Stomach (tissue), 19 donors: ENCODE measurements at places on chromosomes 16 and 17.

DNA sequence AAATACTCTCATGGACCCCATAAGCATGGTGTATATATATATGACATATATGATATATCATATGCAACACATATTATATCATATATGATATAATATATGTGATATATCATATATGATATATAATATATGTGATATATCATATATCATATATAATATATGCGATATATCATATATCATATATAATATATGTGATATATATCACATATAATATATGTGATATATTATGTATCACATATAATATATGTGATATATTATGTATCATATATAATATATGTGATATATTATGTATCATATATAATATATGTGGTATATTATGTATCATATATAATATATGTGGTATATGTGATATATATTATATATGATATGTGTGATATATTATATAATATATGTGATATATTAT lies 21.9 kb upstream of the MAPK3 start:
- no peak for DNase-seq

DNA sequence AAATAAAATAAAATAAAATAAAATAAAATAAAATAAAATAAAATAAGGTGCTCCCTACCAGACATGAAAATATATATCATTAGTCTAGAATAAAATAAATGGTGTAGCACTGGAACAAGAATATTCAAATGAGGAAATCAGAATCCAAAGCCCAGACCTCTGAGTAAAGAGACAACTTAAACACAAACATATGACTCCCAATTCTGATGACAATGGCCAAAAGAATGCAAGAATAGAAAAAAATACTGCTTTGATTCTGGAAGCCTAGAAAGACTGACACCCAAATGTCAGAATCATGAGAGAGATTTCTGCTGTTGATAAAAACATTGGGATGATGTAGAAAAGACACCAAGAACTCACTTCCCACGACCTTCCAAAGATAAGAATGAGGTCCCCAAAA lies 27.9 kb downstream of the MYOCD start:
- DNase-seq: no peak

GRCh38 chr17:43877451-43878155 lies 29.7 kb downstream of the MPP2 start:
- DNase-seq: no peak

- no peak for DNase-seq
Measured at GRCh38 chr17:4750606-4751005, 10.9 kb upstream of the CXCL16 start.

- DNase-seq: peak; percentile 60
Measured at GRCh38 chr17:64115043-64115698, 14.8 kb downstream of the ERN1 start.

DNA sequence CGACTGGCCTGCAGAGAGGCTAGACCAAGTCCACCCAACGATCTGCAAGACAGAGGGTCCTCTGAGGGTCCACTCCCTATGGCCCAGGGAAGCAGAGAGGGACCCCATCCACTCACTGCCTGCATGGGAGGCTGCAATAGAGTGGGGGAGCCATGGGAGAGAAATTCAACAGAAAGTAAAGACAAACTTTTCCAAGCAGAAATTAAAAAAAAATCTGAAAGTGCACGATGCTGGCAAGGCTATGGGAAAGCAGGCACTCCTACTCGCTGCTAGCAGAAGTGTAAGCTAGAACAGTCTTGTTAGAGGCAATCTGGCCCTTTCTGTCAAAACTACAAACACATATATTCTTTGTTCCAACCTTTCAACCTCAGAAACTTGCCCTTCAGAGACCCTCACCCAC lies 85.4 kb downstream of the GAS7 start:
- DNase-seq: no peak

- no peak for DNase-seq
Measured at GRCh38 chr16:51538707-51539498, 387.8 kb upstream of the SALL1 start.

- DNase-seq: no peak
Measured at GRCh38 chr17:75019146-75019545, 6.7 kb downstream of the MRPL58 start.

DNA sequence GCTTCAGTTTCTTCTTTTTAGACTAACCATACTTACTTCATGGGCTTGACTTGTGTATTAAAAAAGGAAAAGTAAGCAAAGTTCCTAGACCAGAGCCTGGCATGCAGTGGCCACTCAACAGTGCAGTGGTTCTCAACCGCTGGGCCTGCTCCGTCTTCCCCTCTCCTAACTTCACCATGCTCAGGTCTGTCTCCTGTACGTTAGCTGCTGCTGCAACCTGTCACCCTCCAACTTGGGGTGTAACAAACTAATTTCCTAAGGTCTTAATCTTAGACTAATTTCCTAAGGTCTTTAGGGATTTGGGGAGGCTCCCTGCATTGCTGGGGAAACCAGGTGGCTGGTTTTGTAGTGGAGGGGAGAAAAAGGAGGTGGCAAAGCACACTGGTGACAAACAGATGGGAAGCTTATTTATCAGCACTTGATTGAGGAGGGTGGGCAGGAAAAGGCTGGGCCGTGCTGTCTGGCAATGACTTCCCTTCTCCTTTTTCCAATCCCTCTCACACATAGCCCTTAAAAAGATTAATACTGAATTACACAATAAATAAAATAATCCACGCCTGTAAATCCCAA lies 2.2 kb upstream of the ARL4D start:
- no peak for DNase-seq

- no peak for DNase-seq
Measured at GRCh38 chr17:53100126-53100525, 722.6 kb upstream of the KIF2B start.

GRCh38 chr16:57112403-57113041 lies 20.1 kb downstream of the CPNE2 start:
- no peak for DNase-seq

DNA sequence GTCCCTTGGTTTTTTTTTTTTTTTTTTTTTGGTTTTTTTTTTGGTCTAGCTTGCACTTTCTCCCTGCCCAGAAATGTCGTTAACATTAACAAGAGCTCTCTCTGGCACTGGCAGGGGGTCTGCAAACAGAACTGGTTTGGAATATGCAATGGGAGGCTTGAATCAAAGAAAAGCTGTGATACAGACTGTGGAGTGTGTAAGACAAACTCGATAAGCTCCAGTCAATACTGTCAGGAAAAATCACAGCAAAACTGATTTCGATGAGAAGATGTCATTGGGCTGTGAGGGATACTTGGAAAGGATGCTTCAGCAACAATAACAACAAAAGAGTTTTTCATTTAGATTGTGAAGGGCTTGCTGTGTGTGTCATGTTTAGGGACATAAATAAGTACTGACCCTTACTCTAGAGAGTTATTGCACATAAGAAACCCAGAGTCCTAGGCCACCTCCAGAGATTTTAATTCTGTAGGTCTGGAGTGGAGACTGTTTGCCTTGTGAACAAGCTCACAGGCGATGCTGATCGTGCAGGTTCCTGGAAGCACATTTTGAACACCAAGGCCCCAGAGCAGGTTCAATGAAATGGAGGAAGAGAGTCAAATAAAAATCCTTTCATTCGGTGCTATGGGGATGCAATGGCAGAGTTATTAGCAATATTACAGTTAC lies 470.7 kb upstream of the RBFOX1 start:
- DNase-seq: no peak

- peak; percentile 18 for DNase-seq
Measured at GRCh38 chr17:72255481-72255880, 134.7 kb downstream of the SOX9 start.

DNA sequence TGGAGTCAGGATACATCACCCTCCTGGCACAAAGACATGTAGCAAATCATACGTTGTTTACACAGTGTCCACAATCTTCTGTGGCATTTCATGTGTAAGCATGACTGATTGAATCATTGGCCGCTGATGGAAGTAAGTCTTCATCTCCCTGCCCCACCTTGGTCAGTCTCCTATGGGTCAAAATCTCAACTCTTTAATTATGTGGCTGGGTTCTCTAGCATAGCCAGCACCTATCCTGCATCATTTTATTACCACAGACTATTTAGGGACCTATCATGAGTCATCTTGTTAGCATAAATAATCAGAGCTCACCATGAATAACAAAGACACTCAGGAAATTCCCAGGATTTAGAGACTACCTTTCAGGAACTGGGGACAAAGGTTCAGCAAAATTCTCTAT lies 15.9 kb downstream of the TANC2 start:
- no peak for DNase-seq

- no peak for DNase-seq
Measured at GRCh38 chr17:81931557-81932332, 4.2 kb upstream of the MAFG start.

- no peak for DNase-seq
Measured at GRCh38 chr17:50272246-50272645, 2.0 kb upstream of the TMEM92 start.

DNA sequence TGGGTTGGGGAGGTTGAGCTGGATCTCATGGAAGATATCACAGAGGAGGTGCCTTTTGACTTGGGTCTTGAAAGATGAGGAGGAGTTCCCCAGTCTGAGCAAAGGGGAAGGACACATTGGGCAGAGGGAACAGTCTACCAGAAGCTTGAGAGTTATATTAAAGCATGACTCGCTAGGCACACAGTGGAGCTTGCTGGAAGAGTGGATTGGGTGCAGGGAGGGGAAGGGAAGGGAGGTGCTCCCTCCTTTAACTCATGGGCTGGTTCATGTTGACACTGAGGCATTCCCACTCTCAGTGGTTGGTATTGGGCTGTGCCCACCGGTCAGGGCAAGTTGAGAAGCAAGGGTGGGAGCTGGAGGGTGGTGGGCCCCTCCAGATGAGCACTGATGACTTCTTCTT lies 5.9 kb downstream of the TMEM98 start:
- DNase-seq: no peak

GRCh38 chr17:36532435-36532975 lies 2.2 kb downstream of the MYO19 start:
- DNase-seq: no peak

DNA sequence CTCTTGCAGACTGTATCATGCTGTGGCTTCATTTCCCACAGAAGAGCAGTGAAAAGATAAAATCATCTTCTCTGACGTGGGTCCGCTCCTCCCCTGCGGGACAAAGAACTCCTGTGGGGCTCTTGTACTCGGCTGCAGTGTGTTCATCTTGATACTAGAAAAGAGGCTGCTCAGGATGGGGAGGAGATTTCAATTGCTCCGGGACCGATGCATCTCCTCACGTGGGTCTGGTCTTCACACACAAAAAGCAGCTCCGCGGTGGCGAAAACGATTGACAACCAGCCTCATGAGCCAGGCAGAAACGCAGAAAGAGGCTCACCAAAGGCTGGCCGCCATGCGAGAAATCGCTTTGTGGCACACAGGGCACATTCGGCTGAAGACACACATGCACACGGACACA lies 14.4 kb upstream of the KCNJ18 start:
- no peak for DNase-seq

DNA sequence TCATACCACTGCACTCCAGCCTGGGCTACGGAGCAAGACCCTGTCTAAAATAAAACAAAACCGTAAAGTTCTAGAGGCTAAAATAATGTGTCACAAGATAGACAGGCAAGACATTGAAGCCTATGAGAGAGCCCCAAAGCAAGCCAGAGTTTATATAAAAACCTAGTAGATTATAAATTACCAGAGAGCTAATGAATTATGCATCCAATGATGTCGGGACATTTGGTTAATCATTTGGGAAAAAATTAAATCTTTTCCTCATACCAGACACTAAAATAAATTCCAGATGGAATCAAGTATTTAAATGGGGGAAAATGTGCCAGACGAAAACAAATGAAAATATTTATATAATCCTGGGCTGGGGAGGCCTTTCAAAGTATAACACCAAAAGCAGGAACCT lies 24.2 kb downstream of the CCDC40 start:
- no peak for DNase-seq

DNA sequence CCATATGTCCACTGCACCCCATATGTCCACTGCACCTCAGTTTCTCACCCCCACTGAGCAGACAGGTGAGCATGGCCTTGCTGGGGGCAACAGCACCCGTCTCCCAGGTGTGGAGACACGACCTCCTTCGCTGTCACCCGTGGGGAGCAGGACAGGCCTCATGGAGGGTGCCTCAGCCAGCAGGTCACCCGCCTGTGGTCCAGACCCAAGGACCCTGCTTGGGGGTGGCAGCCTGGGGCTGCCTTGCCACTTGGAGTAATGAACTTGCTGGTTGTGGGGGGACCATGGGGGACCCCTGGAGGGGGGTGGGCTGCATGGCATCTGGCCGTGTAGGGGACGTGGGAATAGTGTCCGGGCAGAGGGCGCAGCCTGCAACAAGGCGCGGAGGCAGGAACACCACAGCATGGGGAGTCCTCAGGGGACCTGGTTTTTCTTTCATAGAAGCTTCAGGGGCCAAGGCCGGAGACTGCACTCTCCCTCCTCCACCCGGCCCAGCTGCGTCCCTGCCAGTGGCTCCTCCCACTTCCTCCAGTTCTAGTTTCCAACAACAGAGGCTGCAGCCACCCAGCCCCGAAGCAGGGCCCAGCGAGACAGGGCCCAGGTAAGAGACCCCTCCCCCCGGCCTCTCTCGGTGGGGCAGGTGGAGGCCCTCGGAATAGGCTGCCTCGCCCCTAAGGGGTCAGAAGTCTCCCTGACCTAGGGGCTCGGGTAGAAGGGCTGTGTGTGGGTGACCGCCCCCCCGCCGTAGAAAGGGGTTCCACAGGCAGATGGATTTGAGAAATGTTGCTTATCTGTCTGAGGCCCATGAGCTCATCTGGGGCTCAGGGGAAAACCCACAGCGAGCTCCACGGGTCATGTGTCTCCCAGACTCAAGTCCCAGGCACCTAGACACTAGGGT lies at the start of gene NHLRC4:
TSS of gene NHLRC4 (plus strand) at position 531 of the 898 bp plus-strand sequence. CDS start 1,043 bp downstream, outside the sequence.
- DNase-seq: peak; percentile 91

- no peak for DNase-seq
Measured at GRCh38 chr16:25835126-25835525, 143.4 kb downstream of the HS3ST4 start.

DNA sequence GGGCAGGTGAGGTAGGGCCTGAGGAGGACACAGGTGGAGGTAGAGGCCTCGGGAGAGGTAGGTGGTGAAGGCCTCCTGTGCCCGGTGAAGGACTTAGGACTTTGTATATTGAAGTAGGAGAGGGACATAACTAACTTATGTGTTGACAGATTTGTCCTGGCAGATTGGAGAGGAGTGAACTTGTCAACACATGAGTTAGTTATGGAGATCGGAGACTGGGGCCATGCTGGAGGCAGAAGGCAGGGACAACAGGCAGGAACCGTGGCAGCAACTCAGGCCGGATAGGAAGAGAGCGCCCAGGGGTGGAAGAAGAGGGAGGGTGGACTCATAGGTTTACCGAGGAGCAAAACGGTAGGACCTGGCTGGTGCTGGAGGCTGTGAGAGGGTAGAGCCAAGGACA lies 18.4 kb downstream of the GLP2R start:
- DNase-seq: no peak

DNA sequence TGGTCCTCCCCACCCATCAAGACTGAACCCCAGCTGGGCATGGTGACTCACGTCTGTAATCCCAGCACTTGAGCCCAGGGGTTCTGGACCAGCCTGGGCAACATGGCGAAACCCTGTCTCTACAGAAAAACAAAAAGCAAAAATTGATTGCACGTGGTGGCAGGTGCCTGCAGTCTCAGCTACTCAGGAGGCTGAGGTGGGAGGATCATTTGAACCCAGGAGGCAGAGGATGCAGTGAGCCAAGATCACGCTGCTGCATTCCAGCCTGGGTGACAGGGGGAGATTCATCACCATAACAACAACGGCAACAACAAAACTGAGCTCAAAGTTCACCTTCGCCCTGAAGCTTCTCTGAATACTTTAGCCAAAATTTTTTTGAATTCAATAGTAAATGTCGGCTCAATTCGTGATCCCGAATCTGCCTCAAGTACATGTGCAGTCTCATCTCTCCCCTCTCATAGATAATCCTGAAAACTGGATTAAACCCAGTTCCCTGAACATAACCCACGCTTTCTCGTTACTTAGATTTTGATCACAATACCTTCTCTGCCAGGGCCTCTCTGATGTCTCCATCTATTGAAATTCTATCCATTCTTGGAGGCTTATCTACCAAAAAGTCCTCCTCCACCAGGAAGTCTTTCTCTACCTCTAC lies 13.5 kb upstream of the MYH10 start:
- no peak for DNase-seq
